Ovary (tissue), 10 donors: ENCODE measurements at places on chromosomes 12 and 14.
A peak's percentile ranks its signal among the peaks of the same experiment; 100 is the strongest.

DNA sequence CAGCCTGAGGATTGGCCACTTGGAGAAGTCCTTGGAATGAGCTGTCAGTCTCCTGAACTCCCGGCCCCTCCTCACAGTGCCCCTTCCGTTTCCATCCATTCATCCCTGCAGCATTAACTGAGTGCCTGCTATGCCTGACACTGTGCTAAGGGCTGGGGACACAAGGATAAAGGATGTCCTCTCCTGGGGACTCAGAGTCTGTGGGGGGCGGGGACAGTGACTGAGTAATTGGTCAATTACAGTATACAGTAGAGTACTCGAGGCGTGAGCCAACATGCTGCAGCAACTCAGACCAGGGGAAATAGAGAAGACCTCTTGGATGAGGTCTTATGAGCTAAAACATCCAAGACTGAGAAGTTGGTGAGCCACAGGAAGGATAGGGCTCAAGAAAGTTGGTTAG lies 43.4 kb upstream of the PWP1 start:
- no peak for DNase-seq

- DNase-seq, result no peak
Observed at GRCh38 chr14:30153717-30154116, 226.1 kb upstream of the PRKD1 start.

DNA sequence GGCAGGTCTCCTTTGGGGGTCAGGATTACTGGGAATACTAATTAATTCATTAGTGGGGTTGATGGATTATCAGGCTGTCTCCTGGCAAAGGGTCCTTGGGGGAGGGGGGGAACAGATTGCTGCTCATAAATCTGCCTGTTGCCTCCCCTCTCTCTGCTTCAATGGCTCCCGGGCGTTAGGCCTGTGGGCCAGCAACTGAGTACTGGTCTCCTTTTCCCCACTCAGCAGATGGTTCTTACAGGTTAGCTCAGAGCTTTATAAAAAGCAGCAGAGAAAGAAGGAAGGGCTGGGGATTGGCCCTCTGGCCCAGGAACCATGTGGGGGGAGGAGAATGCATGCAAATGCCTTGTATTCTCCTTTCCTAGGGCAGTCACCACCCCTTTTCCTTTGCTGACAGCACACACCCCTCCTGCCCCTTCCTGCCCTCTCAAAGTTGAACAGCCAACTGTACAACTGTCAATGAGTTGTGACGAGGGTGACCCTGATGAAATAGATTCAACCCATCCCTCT lies 2.3 kb upstream of the NEUROD4 start:
- DNase-seq, result no peak

DNA sequence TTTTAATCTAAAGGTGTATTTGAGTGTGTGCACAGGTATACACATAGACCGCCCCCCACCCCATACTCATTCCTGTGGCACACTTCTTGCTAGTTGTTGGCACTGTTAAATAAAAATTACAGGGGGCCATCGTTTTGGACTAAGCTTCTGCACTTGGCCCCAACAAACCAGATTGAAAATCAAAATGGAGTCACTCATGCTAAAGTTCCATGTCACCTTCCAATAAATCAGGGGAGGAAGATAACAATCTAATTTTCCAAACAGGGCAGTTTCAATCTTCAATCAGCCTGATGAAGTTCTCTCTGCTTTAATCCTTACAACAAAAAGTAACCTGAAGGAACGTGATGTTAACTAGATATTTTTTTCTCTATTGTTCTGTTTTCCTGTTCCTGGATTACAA lies 78.2 kb downstream of the RGS6 start:
- no peak for DNase-seq

DNA sequence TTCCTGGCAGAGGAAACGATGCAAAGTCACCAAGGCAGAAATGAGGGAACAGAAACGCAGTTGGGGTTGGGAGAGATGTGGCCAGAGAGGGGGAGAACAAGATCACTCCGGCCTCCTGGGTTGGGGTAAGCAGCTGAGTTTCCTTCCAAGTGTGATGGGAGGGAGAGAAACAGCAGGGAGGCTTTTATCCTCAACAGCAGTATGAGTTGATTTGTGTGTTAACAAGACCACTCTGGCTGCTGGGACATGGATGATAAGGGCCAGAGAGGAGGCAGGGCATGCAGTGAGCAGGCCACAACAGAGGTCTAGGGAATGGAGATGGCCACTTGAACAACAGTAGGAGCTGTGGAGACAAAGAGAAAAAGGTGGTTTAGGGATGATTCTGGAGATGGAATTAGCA lies 66.8 kb downstream of the GLRX5 start:
- no peak for DNase-seq

DNA sequence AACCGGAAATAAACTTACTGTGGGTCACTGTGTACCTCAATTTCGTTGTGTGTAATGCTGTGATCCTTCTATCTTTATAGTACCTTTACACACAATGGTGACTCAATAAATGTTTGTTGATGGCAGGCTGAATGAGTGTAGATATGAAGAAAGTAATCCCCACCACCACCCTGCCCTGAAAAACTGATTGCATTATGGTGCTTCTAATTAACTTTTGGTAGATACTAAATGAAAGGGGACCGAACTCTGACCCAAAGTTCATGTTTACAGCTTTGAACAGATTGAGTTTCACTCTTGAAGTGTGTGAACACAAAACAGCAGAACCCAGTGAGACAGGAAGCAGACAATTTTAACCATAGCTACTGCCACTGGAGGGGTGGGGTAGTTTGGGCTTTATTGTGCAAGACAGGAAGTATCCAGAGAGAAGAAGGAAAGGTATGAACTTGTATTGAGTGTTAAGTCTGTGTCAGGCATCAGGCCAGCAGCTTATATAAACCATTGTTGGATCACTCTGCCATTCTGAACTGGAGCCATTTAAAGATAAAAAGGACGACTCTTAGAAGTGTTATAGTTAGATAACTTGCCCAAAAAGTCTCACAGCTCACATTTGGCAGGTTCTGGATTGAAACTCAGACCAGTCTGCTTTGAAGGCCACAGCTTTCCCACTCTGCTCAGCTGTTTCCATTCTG lies 197.0 kb upstream of the AMIGO2 start:
- no peak for DNase-seq

DNA sequence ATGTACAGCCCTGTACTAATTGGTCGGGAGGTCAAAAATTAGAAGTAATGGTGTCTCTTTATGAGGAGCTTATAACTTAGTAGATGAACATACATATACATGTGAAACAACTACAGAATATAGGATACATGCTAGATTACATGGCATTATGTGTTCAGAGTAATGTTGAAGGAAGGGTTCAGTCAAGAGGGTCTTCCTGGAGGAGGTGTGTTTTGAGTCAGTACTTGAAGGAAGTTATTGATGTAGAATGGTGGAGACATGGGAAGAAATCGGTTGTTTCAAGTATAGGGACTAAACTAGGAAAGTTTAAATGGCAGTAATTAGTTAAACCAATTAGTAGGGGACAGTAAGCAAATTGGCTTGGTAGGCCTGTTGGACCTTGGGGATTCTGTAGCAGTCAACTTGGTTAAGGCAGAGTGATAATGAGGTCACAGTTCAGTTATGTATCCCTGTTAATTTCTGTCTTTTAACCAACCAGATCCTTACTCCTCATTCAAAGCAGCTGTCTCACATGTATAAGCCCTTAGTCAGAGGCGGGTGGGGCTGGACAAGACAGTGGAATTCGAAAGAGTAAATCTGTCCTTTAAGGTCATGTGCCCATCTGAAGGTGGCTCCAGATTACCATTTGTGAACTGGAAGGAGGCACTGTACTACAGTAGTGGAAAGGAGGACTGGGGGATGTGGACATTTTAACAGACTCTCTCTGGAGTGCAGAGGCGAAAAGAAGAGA lies 3.5 kb upstream of the ANKRD52 start:
- no peak for DNase-seq

DNA sequence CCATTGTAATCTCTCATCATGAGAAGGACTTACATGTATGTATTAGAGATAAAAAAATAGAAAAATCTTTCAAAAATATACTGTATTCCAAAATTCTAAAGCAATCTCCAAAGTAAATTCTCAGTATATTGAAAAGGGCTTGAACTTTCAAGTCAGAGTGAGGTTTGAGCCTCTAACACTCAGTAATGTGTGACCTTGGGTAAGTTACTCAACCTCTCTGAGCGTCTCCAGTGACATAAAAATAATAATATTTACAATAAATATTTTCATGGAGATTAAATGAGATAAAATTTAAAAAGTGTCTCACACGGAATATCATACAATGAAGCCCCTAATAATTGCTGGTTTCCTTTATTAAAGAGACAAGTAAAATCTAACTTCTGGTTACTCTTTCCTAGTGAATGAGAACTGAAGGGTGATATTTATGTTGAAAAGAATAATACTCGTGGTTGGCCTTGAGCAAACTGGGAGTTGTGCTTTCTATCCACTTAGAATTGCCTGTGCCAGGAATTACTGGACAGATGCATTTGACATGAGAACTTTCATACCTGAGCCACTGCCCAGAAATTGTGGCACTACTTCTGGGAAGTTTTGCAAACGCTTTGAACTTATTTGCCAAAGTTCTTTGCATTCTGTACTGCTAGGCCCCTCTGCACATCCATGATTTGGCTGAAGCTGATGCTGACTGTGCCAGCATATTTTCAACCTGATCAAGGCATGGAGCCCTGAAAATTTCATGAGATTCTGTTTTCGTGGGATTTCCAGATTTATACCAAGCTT lies 933.7 kb downstream of the GALC start:
- DNase-seq, result no peak

DNA sequence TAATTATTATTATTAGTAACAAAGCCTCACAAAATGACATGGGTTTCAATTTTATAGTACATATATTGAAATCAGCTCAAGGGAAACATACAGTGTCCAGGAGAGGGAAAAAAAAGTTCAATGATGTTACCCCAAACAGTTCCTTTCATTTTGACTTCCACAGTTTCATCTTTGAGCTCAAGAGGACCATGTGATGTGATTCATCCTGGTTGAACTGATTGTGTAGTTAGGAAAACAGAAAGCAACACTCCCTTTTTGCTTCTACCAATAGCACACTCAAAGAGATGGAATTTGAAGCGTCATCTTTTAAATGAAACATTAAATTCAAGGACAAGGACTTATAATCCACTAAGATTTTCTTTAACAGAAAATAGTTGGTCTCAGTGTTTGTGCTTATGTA lies 461.0 kb downstream of the FOXG1 start:
- DNase-seq, result no peak

DNA sequence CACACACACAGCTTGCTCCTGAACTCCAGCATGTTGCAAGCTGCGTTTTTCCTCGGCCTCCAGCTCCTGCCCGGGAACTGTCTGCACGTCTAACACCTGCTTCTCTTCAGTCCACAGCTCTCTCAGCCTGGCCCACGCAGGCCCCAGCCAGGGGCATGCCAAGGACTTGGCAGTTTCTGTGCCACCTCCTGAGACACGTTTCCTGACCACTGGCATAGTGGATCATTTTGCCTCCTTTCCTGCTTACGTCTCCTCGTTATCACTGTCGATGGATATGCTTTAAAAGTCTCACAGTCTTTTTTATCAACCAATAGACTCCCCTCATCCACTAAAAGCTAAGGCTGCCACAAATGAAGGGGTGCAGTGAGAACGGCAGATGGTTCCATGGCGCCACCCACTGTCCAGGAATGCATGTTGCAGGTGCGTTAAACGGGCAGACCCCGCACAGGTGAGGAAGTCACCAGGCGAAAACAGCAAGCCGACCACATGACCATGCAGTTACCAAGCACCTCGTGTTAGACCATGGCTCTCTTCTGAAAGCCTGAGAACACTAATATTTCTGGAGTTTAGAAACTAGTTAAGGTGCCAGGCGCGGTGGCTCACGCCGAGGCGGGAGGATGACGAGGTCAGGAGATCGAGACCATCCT lies 14.7 kb upstream of the TEAD4 start:
- DNase-seq, result peak; percentile 77

GRCh38 chr12:4012977-4013968 lies 140.1 kb upstream of the PARP11 start:
- no peak for DNase-seq

DNA sequence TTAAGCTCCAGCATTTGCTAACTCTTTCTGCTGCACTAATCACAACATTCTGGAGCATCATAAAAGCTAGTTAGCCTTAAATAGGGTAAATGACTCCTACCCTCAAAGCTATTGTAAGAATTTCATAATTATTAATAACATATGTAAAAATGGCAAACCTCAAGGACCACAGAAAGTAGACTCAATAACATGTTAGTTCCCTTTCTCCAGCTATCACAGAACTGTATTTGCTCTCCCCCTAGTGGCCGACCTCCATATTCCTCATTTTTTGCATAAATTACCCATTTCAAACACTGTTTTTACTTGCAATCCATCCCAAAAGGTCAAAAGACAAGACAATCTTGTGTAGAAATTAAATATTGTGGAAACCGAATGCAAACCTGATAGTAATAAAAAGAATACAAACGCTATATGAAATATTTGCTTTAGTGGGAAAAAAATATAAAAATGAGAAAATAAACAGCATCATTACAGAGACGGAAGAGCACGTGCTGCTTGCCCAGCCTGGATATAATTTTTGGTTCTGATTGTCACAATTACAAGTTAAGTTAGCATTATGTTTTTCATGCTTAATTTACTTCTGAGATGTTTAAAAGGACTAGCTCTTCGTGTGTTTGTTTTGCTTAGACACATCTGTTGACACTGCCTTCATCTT lies 97.9 kb downstream of the RERGL start:
- no peak for DNase-seq
